HCT116 (cell line): ENCODE measurements at places on chromosomes 12 and 14. TPM values are rescaled to one million over a fixed set of nuclear protein-coding genes. Genes with fewer than 3 reads are reported as not detected.

GRCh38 chr12:92511786-92512185 lies 191.0 kb upstream of the PLEKHG7 start:
- H3K36me3 ChIP-seq = no peaks in the 10 kb centered on the region
- H3K27ac ChIP-seq = no peak overlapping the region
- no peak for DNase-seq
- no peak overlapping the region for H3K4me3 ChIP-seq

- peak overlapping the region; percentile 4 for H3K4me3 ChIP-seq
- H3K27ac ChIP-seq = peak overlapping the region; percentile 56
- peaks cover 5% of the 10 kb centered on the region; the same call in 1 of the 2 replicates for H3K36me3 ChIP-seq
- no peaks in the 10 kb centered on the region for H3K27me3 ChIP-seq
- peaks cover 62% of the 10 kb centered on the region for H3K4me1 ChIP-seq
- DNase-seq = peak; percentile 56
Observed at GRCh38 chr12:64080319-64081007, 141.6 kb downstream of the KICS2 start.

DNA sequence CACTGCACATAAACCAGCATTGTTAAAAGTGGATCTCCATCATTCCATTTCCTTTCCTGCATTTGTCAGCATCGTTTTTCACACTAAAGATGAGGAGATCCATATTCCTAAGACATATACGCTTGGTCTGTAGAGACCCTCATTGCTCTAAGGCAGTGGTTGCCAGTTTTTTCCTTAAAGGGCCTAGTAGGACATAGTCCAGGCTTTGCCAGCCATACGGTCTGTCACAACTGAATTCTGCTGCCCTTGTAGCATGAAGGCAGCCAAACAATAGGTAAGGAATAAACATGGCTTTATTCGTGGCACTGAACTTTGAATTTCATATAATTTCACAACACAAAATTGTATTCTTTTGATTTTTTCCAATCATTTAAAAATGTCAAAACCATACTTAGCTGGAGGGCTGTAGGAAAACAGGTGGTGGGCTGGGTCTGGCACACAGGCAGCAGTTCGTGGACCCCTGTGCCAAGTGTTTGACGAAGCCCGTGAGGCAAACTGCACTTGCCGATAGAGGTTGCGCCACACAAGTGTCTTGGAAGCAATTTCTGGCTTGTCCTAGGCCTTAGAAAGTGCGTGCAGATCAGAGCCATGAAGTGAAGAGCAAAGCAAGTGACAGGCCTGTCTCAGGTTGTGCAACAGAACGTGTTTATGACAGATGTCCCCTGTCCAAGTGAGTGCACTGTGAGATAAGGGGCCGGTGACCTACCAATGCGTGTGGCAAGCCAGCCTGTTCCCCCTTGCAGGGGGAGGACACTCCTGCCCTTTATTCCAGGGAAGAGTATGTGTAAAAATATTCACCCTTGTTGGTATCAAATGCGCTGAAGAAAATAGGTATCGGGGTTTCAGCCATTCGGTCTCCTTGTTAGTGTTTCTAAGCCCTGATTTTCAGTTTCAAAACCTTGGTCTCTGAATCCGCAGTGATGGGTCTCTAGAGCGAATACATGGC lies 916 bp upstream of the CHPT1 start:
- H3K36me3 ChIP-seq = no peaks in the 10 kb centered on the region
- peak overlapping the region; percentile 53; the same call in 1 of the 2 replicates for H3K27ac ChIP-seq
- peaks cover 15% of the 10 kb centered on the region for H3K4me1 ChIP-seq
- H3K27me3 ChIP-seq = no peaks in the 10 kb centered on the region
- peak overlapping the region; percentile 58 for H3K4me3 ChIP-seq
- no peak for DNase-seq

DNA sequence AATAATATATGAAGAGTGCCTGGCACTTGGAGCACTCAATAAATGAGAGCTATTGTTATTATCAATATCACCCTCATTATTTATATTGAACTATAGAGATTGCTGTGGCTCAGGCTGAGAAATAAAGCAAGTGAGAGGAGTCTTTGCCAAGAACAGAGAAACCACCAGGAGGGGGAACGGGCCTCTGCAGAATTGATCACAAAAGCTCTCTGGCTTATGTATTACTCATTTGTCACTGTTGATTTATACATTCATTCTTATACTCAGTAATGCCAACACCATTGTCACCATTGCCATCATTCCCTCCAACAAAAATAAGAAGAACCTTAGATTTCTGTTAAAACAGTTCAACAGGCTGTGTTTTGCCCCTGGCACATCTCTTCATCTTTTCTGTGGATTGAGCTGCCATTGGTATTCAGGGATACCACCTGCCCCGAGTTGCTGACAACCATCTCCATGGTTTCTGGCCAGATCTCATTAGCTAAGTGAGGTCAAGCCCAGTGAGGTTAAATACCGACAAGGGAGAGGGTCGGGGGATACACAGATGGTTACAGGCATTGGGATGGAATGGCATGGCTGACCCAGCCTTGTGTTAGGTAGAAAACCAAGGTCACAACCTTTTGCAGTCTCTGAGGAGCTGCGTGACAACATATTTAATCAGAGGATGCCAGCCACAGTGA lies 21.8 kb upstream of the PCNX1 start:
- H3K27me3 ChIP-seq = no peaks in the 10 kb centered on the region
- DNase-seq = no peak
- no peak overlapping the region for H3K27ac ChIP-seq
- H3K36me3 ChIP-seq = no peaks in the 10 kb centered on the region
- no peak overlapping the region for H3K4me3 ChIP-seq
- H3K4me1 ChIP-seq = peaks cover 6% of the 10 kb centered on the region

- no peak overlapping the region for H3K27ac ChIP-seq
- peak; percentile 47 for DNase-seq
- no peaks in the 10 kb centered on the region for H3K27me3 ChIP-seq
- peaks cover 13% of the 10 kb centered on the region; the same call in 1 of the 2 replicates for H3K36me3 ChIP-seq
- H3K4me1 ChIP-seq = no peaks in the 10 kb centered on the region
Observed at GRCh38 chr14:67583711-67584644, 16.1 kb downstream of the PIGH start.

DNA sequence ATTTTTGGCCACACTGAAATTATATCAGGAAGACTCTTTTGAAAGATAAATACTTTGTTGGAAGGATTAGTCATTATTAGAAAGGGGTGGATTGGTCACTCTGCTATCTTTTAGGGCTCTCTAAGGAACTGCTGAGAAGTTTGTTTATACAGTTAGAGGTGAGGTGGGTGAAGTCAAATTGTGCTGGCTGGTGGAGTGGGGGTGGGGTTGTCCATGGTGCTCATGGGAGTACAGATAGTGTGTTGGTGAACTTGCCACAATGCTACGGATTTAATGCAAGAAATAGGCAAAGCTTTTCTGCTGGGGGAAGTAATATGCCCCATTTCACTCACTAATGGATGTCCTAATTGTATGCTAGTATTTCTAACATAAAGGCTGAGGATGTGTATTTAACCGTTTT lies 35.8 kb downstream of the SUSD6 start:
- peaks cover 30% of the 10 kb centered on the region for H3K4me1 ChIP-seq
- H3K36me3 ChIP-seq = no peaks in the 10 kb centered on the region
- H3K27ac ChIP-seq = no peak overlapping the region
- no peak overlapping the region for H3K4me3 ChIP-seq
- no peaks in the 10 kb centered on the region for H3K27me3 ChIP-seq

DNA sequence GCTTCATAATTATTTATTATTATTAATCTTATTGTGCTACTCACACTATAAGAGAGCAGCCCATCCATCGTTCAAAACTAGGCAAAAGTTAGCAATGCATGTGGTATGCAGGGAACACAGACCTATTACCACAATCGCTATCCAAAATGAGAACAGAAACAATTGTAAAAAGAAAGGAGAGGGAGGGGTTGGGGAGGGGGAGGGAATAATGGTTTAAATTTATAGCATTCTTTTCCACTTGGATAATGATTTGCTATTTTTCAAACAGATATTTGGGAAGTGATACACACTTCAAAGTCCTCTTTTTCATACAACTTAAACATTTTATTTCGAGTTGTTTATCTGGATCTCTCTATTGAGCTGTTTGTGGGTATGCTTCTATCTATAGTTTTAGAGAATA lies 248.6 kb upstream of the SOX5 start:
- no peaks in the 10 kb centered on the region for H3K36me3 ChIP-seq
- H3K4me1 ChIP-seq = no peaks in the 10 kb centered on the region
- no peak for DNase-seq
- H3K4me3 ChIP-seq = no peak overlapping the region
- no peak overlapping the region for H3K27ac ChIP-seq

- no peak overlapping the region for H3K27ac ChIP-seq
- no peaks in the 10 kb centered on the region for H3K36me3 ChIP-seq
- no peaks in the 10 kb centered on the region for H3K4me1 ChIP-seq
- H3K4me3 ChIP-seq = no peak overlapping the region
Observed at GRCh38 chr12:102659200-102659911, 179.0 kb upstream of the IGF1 start.

DNA sequence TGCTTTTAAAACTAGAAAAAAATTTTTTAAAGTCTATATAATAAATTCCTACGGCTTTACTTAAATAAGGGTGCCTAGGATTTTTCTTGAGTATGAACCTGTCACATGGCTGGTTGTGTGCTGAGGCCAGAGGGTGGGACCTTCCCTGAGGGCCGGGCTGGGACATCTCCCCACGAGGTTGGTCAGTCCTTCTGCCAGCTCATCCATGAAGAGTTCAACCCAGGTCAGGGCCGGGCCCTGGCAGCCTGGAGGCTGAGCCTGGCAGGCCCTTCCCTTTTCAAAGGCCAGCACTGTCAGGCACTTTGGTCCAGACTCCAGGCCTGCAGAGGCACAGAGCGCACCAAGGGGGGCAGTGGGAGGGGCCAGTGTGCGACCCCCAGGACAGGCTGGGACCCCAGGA lies 31.7 kb downstream of the TNFAIP2 start:
- peak overlapping the region; percentile 15; the same call in 1 of the 2 replicates for H3K4me3 ChIP-seq
- H3K36me3 ChIP-seq = no peaks in the 10 kb centered on the region
- H3K27ac ChIP-seq = peak overlapping the region; percentile 25; the same call in 1 of the 2 replicates
- peak; percentile 61 for DNase-seq

GRCh38 chr14:76939015-76939742 lies 89.3 kb downstream of the IRF2BPL start:
- no peaks in the 10 kb centered on the region for H3K36me3 ChIP-seq
- H3K27me3 ChIP-seq = no peaks in the 10 kb centered on the region
- no peak for DNase-seq
- peaks cover 8% of the 10 kb centered on the region; the same call in 1 of the 2 replicates for H3K4me1 ChIP-seq
- no peak overlapping the region for H3K27ac ChIP-seq
- no peak overlapping the region for H3K4me3 ChIP-seq

DNA sequence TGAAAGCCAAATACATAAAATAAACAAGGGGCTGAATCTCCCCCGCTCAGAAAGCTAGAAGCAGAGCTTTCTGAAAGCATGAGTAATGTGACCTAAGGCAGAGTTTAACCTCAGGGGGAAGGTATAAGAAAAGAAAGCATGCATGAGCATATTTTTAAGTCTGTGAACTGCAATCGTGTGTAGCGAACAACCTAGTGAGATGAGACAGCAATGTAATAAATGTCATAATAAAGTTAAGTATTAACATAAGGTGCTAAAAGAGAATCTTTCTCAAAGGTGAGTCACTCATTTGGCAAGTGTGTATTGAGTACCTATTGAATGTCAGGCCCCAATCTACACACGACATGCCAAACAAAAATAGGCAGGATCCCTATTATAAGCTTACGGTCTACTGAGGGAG lies 14.2 kb upstream of the WDR20 start:
- no peak for DNase-seq
- no peak overlapping the region for H3K27ac ChIP-seq
- H3K4me1 ChIP-seq = no peaks in the 10 kb centered on the region
- H3K27me3 ChIP-seq = no peaks in the 10 kb centered on the region

DNA sequence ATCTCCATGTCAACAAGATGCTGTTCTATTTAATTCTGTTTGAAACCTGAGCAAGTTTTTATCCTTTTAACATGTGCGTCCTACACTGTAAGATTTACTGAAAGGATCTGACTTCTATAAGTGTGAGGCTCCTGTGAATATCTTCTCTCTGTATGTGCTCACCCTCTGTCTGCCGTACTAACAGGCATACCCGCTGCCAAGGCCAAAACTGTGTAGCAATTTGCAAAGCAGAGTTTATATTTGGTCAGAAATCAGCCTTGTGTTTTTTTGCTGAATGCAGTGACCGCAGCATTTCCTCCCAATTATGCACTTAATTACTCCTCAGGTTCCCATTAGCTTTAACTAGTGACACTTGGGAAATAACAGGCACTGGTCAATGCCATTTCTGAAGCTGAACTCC lies 12.3 kb downstream of the CHST11 start:
- no peak for DNase-seq
- H3K4me1 ChIP-seq = no peaks in the 10 kb centered on the region; the same call in 1 of the 2 replicates
- no peak overlapping the region for H3K27ac ChIP-seq
- H3K36me3 ChIP-seq = no peaks in the 10 kb centered on the region
- no peaks in the 10 kb centered on the region for H3K27me3 ChIP-seq
- H3K4me3 ChIP-seq = no peak overlapping the region

GRCh38 chr14:28536889-28537288 lies 229.7 kb upstream of the FOXG1 start:
- no peaks in the 10 kb centered on the region for H3K27me3 ChIP-seq

DNA sequence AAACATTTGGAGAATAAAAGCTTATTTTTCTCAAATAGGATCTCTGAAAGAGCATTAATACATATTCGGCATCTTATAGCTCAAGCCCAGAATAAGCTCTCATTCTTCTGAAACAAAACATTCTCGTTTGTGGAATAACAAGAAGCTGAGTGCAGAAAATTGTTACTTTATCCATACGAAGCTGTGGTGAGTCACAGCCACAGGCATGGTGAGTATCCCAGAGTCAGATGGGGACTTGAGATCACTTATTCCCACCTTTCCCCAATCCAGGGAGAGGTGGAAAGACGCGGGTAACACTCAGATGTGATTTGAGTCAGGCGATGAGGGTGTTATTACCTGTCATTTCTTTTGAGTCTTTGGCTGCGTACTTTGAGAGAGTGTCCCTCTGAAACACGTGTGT lies 214.6 kb upstream of the TMEM132C start:
- H3K27ac ChIP-seq = no peak overlapping the region
- H3K27me3 ChIP-seq = no peaks in the 10 kb centered on the region
- no peaks in the 10 kb centered on the region for H3K36me3 ChIP-seq
- no peak for DNase-seq
- no peak overlapping the region for H3K4me3 ChIP-seq

SLC17A8 gene
- not detected for total RNA-seq

OASL gene
- 4.1 TPM for total RNA-seq

AKAP3 gene
- 4.3 TPM for total RNA-seq

INHBC gene
- 0.20 TPM for total RNA-seq

ZFHX2 gene
- total RNA-seq = 3.6 TPM

FAM186B gene
- 0.42 TPM for total RNA-seq

PA2G4 gene
- 302 TPM for total RNA-seq
